A549 treated with ZK216348 at 1 μM for 4 hours (cell line): ENCODE measurements at places on chromosomes 12 and 14. TPM values are rescaled to one million over a fixed set of nuclear protein-coding genes. Genes with fewer than 3 reads are reported as not detected.

Gene KLRC2
- total RNA-seq = 0.85 to 2.1 TPM (median 1.4 TPM) in 5 replicates

Gene DIO2
- total RNA-seq = 3.5 to 4.2 TPM (median 3.8 TPM) in 5 replicates

Gene C1S
- total RNA-seq = 38.6 to 58.9 TPM (median 42.6 TPM) in 5 replicates

Gene NAA30
- total RNA-seq = 6.4 to 14.4 TPM (median 13.2 TPM) in 5 replicates

Gene GDF3
- total RNA-seq = not detected in 5 replicates

Gene KRT7
- 3,669 to 5,808 TPM (median 4,897 TPM) in 5 replicates for total RNA-seq
